Tibial artery (tissue), 4 donors: ENCODE measurements at places on chromosomes 1 and 21.

- DNase-seq, result no peak
These were observed 5.5 kb downstream of the TRMT1L start for GRCh38 chr1:185151215-185151614.

GRCh38 chr1:228008391-228009115, 1.8 kb downstream of the WNT3A start:
- DNase-seq, result peak; percentile 48

DNA sequence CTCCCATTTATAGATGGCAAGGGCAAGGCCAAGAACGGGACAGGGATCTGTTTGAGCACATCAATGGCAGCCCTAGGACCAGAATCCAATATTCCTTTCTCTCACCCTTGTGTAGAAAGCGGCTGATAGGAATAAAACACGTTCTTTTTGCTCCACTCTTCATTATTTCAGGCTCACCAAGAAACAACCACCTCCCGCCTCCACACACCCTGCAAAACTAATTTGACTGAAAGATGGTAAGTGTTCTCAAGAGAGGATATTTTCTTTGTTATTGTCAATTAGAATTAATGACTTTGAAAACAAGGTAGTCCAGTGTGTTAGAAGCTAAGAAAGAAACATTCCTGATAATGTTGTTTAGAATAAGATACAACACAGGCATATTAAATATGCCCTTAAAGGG, 11.9 kb upstream of the KNCN start:
- no peak for DNase-seq

GRCh38 chr1:119879510-119880434, 16.5 kb downstream of the ADAM30 start:
- DNase-seq, result no peak

DNA sequence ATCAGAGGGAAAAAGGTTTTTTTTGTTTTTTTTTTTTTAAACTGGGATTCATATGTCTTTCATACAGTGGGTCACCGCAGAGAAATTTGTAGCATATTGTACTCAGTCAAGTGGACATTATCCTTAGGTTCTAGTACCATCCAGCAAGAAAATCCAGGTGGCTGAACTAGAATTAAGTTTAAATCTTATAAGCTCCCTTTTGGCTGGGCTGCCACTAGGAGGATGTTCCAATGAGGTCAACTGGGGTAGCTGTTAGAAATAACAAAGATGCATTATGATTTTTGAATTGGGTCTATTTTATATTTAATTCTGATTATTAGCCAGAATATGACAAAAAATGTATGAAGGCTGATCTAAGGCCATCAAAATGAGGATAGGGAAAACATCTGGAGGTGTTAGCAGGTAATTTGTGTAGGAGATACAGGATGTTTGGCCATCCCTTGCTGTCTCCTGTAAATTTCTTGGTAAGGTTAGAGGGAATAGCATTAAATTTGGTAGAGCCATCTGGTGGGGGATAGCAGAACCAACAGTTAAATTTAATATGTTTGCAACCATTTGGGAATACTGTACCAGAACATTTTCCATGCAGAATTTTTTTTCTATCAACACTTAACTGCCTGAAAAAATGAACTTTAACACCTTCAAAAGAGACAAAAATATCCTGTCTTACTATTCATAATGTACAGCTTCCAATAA, 568.5 kb upstream of the B3GALT2 start:
- DNase-seq, result no peak

DNA sequence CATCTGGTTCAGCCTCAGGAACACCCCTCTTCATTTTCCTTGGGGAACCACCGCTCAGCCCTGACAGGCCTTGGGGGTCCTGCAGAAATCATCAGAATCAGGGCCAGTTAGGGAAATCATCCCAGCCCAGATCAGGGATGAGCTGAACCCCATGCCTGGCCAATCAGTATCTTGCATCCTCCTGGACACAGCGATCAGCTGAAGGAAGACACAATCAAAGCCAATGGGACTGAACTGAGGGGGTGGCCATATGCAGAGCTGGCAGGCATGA, 395.4 kb downstream of the MATN1 start:
- peak; percentile 32 for DNase-seq

- DNase-seq, result no peak
These were observed 5.6 kb downstream of the CD53 start for GRCh38 chr1:110878591-110878990.
